ENCODE measurements at places on chromosomes 6 and 20.

DNA sequence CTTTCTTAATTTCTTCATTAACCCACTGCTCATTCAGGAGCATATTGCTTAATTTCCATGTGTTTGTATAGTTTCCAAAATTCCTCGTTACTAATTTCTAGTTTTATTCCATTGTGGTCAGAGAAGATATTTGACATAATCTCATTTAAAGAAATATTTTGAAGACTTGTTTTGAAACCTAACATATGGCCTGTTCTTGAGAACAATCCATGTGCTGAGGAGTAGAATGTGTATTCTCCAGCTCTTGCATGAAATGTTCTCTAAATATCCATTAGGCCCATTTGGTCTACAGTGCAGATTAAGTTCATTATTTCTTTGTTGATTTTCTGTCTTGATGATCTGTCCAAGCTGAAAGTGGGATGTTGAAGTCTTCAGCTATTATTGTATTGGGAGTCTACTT is 251.7 kb downstream of the ALDH8A1 start:
- H3K36me3 ChIP-seq: no peaks in the 10 kb centered on the region
- no peak for DNase-seq
- no peak overlapping the region for H3K27ac ChIP-seq
- no peak overlapping the region for H3K4me3 ChIP-seq

- H3K27me3 ChIP-seq: peaks cover 72% of the 10 kb centered on the region
- H3K4me3 ChIP-seq: peak overlapping the region; percentile 43
Observed at GRCh38 chr6:99613409-99613704, 6.7 kb downstream of the PRDM13 start.

DNA sequence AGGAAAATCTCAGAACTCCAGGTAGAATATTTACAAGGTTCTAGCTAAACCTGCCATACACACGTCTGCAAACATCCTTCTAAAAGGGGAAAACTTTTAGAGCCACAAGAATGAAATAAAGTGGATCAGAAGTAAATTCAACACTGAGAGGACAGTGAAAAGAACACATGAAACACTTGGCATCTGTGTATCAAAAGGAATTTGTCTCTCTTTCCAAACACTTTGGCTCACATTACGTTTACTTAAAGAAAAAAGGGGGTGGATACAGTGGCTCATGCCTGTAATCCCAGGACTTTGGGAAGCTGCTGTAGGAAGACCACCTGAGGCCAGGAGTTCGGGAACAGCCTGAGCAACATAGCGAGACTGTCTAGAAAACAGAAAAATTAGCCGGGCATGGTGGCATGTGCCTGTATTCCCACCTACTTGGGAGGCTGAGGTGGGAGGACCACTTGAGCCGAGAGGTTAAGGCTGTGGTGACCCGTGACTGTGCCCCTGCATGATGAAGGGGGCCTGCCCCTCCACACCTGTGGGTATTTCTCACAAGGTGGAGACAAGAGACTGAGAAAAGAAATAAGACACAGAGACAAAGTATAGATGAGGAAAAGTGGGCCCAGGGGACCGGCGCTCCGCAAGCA is 35.4 kb downstream of the NINL start:
- H3K27ac ChIP-seq: no peak overlapping the region
- DNase-seq: no peak
- H3K4me3 ChIP-seq: no peak overlapping the region

DNA sequence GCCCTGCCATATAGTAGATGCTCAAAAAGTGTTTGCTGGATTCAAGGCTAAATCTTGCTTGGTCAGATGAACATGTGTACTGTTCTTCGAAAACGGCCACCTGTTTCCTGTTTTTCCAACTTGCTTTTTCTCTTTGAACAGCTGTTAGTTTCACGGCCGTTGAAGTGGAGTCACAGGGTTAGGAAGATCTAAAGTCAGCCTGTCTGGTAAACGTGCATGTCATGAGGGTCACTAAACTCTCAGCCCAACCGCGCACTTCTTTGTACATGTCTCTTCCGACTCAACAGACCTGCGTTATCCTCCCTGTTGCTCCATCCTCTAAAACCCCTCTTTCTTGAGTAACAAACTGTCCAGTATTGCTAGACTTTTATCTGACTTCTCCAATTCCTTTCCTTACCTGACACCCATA is 93.2 kb upstream of the MAN1A1 start:
- no peak overlapping the region for H3K27ac ChIP-seq
- no peak for DNase-seq
- no peaks in the 10 kb centered on the region for H3K36me3 ChIP-seq

DNA sequence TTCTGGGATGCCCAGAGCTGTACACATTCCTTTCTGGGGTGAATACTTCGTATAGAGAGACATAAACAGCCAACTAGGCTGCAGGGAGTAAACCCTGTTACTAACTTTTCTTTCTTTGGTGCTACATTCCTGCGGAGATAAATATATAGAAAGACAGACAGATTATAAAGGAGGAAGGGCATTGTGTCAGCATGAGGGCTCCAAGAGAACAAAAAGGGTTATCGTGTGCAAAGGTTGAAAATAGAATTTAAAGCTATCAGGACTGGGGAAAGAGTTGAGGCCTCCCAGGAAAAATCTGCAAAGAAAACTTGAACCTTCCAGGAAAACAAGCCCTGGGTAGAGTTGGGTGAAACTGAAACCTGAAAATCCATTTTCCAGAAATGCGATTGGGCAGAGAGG is 68.0 kb downstream of the TMEM170B start:
- no peak overlapping the region for H3K4me3 ChIP-seq
- no peaks in the 10 kb centered on the region for H3K4me1 ChIP-seq
- H3K27ac ChIP-seq: no peak overlapping the region
- H3K27me3 ChIP-seq: peaks cover 13% of the 10 kb centered on the region

GRCh38 chr20:19943061-19943521 is 74.1 kb upstream of the NAA20 start:
- peaks cover 3% of the 10 kb centered on the region for H3K4me1 ChIP-seq
- no peaks in the 10 kb centered on the region for H3K27me3 ChIP-seq
- DNase-seq: no peak
- H3K27ac ChIP-seq: no peak overlapping the region

- DNase-seq: no peak
- no peaks in the 10 kb centered on the region for H3K36me3 ChIP-seq
- H3K27ac ChIP-seq: no peak overlapping the region
- peaks cover 3% of the 10 kb centered on the region for H3K4me1 ChIP-seq
Observed at GRCh38 chr6:89284963-89285735, 29.9 kb downstream of the GABRR2 start.

- H3K36me3 ChIP-seq: no peaks in the 10 kb centered on the region
- H3K4me1 ChIP-seq: no peaks in the 10 kb centered on the region
- H3K27me3 ChIP-seq: no peaks in the 10 kb centered on the region
Observed at GRCh38 chr6:125022391-125022989, 60.3 kb downstream of the RNF217 start.

GRCh38 chr6:37433657-37434271 is 743 bp downstream of the CMTR1 start:
- H3K4me3 ChIP-seq: peak overlapping the region; percentile 98
- peaks cover 29% of the 10 kb centered on the region for H3K4me1 ChIP-seq
- H3K27ac ChIP-seq: peak overlapping the region; percentile 91
- H3K27me3 ChIP-seq: no peaks in the 10 kb centered on the region
- peaks cover 32% of the 10 kb centered on the region for H3K36me3 ChIP-seq

DNA sequence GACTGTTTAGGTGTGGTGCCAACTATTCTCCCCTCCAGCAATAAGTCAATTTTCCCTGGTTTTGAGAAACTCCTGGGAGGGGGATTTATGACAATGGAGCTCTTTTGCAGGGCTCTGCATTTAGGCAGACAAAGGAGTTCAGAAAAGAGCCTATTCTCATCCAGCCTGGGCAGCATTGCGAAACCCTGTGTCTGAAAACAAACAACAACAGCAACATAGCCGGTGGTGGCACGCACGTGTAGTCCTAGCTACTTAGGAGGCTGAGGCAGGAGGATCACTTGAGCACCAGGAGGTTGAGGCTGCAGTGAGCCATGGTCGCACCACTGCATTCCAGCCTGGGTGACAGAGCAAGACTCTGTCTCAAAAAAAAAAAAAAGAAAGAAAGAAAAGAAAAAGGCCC is 6.4 kb downstream of the CLPS start:
- DNase-seq: no peak
- H3K27me3 ChIP-seq: peaks cover 24% of the 10 kb centered on the region
- H3K36me3 ChIP-seq: no peaks in the 10 kb centered on the region
- no peak overlapping the region for H3K27ac ChIP-seq
- H3K4me1 ChIP-seq: peaks cover 5% of the 10 kb centered on the region
- H3K4me3 ChIP-seq: no peak overlapping the region

DNA sequence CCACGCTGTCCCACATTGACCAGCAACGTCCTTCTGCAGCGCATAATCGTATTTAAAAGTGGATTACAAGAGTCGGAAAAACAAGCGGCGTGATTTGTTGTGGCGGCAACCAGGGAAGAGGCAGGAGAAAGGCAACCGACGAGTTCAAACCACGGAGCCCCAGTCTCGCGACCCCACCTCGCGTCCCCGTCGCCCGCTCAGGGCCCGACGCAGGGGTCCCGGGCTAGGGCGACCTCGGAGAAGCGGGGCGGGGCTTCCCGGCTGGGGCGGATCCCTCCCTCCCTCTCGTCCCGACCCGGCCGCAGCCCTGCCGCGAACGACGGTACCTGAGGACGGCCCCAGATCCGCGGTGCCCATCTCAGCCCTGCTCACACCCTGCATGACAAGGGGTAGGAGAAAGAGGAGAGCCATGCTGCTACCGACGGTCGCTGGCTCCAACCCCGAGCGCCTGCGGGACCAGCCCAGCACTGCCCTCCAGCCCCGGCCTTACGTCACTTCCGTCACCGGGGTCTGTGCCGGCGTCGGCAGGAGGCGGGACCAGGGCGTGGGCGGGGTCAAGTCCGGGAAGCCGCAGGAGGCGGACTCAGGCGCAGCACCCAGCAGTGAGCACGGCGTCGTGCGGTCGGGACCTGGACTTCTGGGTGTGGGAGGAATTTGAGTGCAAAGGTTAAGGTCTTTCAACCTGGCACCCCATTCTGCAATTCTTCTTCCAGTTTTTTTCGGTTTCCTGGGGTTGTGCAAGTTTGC is at the start of gene IFNGR1:
Gene IFNGR1, minus strand, starts transcription at position 469 of the 747 bp plus-strand sequence. Its CDS starts 58 bp downstream, at position 411.
- DNase-seq: peak; percentile 91
- H3K36me3 ChIP-seq: no peaks in the 10 kb centered on the region
- peak within 1 kb of the TSS; percentile 90 for H3K27ac ChIP-seq
- no peaks in the 10 kb centered on the region for H3K27me3 ChIP-seq
- H3K4me3 ChIP-seq: peak within 1 kb of the TSS; percentile 65

DNA sequence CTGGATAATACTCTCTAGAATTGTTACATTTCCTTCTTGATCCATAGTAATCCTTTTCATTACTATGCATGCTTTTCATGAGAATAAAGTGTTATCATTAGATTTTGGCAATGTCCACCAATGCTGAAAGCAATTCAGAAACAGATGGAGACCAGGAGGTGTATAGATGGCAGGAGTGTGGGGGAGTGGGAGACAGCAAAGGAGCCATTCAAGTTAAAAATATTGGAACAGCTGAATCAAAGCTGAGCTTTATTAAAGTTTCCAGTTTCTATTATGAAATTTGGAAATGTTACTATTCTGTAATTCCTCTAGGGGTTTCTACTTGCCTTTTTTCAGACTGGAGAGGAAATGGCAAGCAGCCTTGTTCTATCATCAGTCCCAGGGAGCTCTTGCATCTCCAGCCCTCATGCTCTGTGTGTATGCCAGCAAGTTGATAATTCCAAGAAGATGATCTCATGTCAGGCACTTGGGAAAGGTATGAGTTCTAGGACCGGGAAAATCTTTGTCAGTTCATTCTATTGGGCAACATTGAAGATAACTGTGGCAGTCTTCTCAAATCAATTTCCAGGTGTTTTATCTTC is 228.0 kb downstream of the CD109 start:
- H3K4me1 ChIP-seq: no peaks in the 10 kb centered on the region
- no peaks in the 10 kb centered on the region for H3K36me3 ChIP-seq
- no peak overlapping the region for H3K4me3 ChIP-seq
- no peaks in the 10 kb centered on the region for H3K27me3 ChIP-seq
- no peak overlapping the region for H3K27ac ChIP-seq

GRCh38 chr20:45436732-45437485 is 21.0 kb downstream of the PIGT start:
- H3K4me1 ChIP-seq: peaks cover 9% of the 10 kb centered on the region
- no peak overlapping the region for H3K27ac ChIP-seq
- no peaks in the 10 kb centered on the region for H3K36me3 ChIP-seq
- H3K4me3 ChIP-seq: peak overlapping the region; percentile 54

DNA sequence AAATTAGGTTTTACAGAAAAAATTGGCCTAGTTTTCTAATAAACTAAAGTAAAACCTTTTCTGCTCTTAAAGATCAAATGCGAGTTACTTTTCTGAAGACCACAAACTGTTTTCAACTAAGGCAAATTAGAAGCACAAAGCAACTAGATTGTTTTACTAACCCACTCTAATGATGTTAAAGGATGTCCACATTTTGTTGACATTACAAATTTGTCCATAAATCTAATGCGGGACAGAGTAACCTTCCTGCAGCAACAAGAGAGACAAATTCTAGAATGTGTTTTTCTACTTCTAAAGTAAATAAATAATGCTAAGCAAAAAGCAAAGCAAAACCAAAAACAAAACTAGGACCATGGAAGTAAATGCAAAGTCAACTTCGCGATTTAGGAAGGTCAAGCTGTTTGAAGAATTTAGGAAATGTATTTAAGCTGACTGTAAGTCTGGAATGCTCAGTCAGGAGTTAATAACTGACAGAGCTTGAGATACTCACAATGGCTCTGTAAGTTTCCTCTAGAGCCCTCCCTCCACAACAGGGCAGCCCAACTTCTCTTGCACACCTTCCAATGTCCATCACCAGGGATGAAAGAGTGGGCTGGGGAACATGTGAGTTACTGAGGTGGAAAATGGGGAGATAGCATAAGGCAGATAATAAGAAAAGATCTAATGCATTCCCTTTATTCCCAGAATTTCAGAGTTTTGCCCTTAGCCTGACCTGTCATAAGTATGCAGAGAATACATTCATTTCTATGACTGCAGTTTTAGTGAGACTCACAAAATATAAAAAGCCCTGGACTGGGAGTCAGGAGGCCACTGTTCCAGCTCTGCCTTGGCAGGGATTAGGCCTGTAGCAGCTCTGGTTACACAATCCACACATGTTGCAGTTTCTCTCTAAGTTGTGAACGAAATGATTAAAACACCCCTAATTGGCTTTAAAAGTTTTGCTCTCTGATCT is 158.8 kb downstream of the FOXA2 start:
- no peak overlapping the region for H3K4me3 ChIP-seq
- DNase-seq: no peak
- no peaks in the 10 kb centered on the region for H3K36me3 ChIP-seq
- H3K27ac ChIP-seq: no peak overlapping the region
- H3K4me1 ChIP-seq: no peaks in the 10 kb centered on the region

DNA sequence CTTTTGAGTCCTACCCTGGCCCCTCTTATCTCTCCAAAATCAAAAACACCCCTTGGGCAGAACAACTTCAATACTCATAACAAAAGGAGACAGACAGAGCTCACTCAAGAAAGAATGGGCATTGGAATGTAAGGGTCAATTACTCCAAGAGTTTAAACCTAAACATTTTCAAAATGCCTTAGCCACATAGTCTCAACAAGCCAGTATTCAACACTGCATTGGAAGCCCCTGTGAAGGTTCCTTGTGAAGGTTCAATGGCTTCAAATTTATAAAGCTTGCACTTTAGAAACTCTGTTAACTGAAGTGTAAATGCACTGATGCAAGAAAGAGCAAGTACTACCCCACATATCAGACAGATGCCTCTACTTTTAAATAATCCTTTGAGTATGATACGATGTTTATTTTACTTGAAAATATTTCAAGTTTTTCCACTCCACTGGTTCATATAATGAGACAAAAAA is 139.1 kb upstream of the LAMP5 start:
- H3K36me3 ChIP-seq: no peaks in the 10 kb centered on the region
- H3K4me3 ChIP-seq: no peak overlapping the region
- no peak for DNase-seq
- H3K27me3 ChIP-seq: no peaks in the 10 kb centered on the region
- no peak overlapping the region for H3K27ac ChIP-seq
